NCI-H524 treated with DMSO at 0.1 percent for 48 hours (cell line): ENCODE measurements at places on chromosomes 6 and 20.

GRCh38 chr6:25138233-25138933 is 140.8 kb upstream of the CARMIL1 start:
- no peak for DNase-seq

- DNase-seq = no peak
Measured at GRCh38 chr6:75281653-75282052, 2.9 kb downstream of the TMEM30A start.

GRCh38 chr20:59829786-59830664 is 103.4 kb downstream of the SYCP2 start:
- DNase-seq = no peak

DNA sequence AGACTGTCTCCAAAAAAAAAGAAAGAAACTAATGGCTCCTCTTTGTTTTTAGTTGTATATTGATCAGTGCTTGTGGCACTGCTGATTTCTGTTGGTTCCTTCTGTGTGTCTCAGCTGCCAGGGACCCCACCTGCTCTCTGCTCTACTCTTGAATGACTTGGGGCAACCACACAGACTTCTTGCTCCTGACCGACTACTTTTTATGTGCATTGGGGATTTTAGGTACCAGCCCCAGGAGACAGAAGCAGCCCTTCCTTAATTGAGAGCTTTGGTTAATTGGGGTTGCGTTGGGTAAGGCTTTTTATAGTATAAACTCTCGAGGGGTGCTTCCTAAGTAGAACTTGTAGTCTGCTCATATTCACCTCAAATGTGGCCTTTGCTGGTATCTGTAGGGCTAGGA is 6.9 kb downstream of the STK35 start:
- no peak for DNase-seq

DNA sequence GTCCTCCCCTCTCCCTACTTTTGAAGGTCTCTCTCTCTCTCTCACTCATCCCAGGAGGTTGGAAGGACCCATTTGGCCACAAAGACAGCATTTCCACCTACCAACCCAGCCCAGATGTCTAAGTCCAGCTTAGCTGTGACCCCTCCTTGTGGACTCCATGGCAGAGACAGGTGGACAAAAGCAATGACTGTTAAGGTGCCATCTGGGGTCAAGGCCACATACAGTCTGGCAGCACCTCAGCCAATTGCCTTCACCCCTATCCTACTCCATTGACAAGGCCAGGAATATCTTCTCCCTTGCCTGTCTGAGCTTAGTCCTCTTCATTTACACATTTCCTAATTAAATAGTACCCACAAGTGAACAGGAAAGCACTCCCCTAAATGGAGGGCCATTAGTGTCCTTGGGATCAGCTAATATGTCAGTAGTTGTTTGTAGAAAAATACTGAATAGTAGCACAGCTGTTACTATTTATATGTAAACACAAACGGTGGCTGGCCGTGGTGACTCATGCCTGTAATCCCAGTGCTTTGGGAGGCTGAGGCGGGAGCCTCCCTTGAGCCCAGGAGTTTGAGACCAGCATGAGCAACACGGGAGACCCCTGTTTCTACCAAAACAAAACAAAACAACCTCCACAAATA is 28.8 kb downstream of the GCM1 start:
- no peak for DNase-seq

DNA sequence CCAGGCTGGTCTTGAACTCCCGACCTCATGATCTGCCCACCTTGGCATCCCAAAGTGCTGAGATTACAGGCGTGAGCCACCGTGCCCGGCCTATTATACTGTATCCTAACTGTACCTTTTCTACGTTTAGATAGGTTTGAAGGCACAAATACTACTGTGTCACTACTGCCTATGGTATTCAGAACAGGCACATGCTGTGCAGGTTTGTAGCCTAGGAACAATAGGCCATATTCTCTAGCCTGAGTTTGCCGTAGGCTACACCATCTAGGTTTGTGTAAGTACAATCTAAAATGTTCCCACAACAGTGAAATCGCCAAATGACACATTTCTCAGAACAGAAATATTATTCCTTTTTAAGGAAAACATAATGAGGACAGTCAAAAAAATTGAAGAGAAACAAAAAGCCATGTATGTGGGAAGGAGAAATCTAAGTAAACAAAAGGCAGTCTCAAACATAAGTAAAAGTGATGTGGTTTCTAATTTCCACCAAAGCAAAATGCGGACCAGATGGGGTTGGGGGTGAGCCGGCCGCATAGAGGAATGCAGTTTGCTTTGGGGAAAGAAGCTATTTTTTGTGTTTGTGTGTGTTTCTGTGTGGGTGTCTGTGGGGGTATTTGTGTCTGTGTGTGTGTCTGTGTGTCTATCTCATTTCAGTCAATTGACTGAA is 192.6 kb upstream of the SALL4 start:
- DNase-seq = no peak

GRCh38 chr20:34215711-34216381 is 25.4 kb upstream of the ASIP start:
- peak; percentile 71 for DNase-seq

DNA sequence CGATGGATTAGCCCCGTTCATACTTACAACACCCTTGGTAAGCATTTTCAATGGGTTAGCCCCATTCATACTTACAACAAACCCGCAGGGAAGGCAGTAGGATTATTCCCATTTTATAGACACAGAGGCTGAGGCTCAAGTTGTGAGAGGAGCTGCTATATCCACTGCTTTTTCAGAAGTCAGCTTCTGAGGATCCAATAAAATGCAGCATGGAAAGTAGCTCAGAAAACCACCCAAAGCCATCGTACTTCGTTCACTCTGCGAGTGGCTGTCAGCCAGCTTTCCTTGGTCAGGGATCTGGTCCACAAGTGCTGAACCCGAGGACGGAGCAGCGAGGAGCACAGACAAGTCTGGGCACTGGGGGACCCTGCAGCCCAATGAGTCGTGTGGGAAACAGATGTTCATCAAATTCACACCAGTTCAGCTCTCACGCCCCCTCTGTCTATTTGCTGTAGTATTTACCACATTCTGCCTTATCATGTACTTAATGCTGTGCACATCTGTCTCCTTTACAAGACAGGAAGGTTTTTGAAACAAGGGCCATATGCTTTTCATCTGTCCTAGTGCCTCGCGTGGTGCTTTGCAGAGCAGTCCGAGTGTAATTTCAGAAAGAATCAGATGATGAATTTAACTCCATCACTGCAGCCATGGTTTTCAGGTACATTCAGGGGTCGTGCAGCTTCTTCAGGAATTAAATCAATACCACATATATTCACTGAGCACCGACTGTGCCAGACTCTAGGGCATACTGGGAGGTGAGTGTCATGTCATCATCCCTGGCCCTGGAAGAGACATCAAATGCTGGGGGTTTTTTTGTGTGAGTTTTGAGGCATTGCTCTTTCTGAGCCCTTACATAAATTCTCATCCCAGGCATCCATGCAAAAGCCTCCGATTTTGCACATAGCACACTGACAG is 256.9 kb downstream of the CDH26 start:
- peak; percentile 79 for DNase-seq

DNA sequence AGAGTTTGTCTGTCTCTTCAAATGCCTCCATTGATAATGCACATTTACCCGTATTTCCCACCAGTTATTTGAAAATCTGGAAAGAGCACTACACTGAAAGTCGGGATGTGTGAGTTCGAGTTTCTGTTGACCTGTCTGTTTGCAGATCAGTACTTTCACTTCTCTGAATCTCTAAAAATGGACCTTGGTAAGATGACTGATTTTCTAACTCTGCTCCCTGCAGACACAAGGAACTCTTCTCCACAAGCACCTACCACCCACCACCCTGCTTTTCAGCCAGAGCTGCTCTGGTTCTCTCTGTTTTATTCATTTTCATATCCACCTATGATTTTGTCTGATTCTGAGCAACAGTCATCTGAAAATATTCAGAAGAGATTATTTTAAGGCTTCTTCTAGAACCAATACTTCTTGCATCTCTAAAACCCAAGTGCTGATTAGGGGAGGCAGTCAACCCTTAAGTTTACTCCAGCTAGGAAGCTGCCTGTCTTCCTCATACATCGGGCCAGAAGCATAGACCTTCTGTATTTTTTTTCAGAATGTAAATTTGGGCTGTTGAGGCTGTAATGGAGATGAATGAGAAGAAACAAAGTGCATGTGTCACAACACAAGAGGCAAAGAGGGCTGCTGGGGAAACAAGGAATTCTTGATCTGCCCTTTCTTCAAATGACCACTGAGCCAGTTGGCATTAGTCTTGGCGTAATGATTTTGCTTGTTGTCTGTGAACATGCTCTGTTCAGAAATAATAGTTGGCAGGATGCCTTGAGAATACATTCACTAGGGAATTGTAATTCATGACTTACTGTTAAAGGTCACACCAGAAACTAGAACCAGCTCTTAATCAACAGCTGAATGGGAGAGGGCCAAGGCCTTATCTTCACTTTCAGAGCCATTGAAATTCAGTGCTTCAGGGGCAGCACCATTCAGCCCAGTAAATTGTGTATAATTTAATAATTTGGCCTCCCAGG is 85.4 kb upstream of the MYLIP start:
- no peak for DNase-seq

GRCh38 chr6:56933650-56934049 is 21.3 kb upstream of the BEND6 start:
- no peak for DNase-seq

- DNase-seq = no peak
Measured at GRCh38 chr20:609371-609964, 641 bp downstream of the TCF15 start.

DNA sequence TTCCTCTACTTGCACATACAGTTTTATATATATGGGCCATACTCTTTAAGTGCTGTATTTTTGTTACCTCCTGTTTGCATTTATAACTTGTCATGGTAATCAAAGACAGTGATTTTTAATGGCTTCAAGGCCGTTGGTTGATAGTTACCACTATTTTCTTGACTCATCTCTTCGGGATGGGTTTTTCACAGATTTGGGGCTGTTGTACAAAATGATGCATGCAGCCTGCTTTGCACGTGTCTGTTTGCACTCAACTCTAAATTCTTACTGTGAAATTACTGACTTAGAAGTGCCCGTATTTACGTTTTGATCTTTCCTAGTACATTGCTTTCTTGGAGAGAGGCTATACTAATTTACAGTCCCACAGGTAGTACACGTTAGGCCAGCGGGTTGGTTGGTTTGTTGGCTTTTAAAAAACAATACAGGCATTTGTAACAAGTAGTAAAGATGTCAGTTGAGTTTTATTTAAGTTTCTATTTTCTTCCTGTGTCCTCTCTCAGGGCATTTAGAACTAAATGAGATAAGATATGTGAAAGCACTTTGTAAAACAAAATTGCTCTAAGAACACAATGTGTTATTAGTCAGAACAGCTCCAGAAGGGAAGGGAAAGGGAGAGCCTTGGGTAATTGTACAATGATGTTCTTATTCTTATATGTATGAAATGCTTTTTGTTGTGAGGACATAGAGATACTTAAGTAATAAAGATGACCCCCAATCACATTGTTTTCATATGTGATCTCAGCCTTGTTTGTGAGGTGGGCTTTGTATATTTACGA is 11.7 kb downstream of the JARID2 start:
- DNase-seq = no peak

DNA sequence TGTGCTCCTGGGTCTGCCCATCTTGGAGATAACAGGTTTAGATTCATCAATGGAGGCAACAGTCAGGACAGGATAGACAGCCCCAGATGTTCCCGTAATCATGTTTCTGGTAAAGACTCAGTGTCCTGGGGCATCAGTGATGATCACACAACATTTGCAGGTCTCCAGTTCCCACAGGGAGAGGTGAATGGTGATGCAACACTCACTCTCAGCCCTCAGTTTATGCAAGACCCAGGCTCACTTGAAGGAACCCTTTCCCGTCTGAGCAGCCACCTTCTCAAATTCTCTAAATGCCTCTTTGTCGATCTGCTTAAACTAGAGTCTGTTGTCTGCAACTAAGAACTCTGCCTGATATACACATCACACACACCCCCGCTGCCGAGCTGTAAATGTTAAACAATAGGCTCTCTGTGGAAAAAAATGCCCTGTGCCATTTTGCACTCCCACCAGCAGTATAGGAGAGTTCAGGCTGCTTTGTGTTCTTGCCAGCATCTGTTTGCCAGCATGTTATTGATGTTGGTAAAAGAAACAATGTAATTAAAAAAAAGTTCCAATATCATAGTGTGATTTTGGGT is 30.1 kb upstream of the SCP2D1 start:
- no peak for DNase-seq

GRCh38 chr20:56989516-56989915 is 276.9 kb downstream of the BMP7 start:
- DNase-seq = no peak

DNA sequence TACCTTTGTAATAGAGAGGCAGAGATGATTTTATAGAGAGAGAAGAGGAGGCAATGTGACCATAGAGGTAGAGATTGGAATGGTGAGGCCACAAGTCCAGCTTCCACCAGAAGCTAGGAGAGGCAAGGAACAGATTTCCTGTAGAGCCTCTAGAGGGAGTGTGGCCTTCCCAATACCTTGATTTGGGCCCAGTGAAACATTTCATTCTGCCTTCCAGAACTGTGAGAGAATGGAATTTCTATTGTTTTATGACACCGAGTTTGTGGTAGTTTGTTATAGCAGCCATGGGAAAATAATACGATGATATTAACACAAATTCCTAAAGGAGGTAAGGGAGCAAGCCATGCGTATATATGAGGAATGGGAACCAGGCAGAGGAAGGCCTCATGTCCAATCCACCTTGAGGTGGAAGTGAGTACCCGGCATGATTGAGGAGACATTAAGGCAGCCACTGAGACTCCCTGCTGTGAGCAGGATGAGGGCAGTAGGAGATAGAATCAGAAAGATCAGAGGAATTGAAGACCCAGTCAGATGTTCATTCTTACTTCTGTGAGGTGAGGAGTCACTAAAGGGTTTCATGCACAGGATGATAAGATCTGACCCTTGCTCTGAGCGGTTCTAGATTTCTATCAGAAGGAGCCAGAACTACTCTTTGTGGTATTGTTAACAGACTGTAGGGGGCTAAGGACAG is 636.3 kb upstream of the IMPG1 start:
- no peak for DNase-seq

- no peak for DNase-seq
Measured at GRCh38 chr20:63312273-63312672, 19.3 kb downstream of the COL20A1 start.

- no peak for DNase-seq
Measured at GRCh38 chr6:143267760-143268159, 182.7 kb downstream of the ADAT2 start.

- DNase-seq = no peak
Measured at GRCh38 chr6:63997734-63998133, 362.1 kb downstream of the PHF3 start.

DNA sequence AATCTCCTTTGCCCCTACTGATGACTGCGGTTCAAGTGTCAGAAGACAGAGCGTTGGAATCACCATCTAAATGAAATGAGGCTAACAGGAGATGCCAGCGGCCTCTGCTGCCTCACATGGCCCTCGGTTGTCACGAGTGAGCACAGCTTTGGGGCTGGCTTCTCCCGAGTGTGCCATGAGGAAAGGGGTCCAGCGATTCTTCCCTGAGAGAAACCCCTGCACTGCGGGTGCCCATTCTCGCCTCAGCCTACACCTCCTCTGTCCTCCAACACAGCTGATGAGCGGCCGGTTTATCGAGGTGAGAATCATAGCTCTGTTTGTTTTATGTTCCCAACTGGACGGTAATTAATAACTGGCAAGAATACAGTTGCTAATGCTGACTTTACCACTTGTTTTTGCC is 144.7 kb upstream of the RPS6KA2 start:
- DNase-seq = no peak
